Body of pancreas (tissue), 4 donors: ENCODE measurements at places on chromosomes 6 and 20. TPM values are rescaled to one million over a fixed set of nuclear protein-coding genes. Genes with fewer than 3 reads are reported as not detected.

DNA sequence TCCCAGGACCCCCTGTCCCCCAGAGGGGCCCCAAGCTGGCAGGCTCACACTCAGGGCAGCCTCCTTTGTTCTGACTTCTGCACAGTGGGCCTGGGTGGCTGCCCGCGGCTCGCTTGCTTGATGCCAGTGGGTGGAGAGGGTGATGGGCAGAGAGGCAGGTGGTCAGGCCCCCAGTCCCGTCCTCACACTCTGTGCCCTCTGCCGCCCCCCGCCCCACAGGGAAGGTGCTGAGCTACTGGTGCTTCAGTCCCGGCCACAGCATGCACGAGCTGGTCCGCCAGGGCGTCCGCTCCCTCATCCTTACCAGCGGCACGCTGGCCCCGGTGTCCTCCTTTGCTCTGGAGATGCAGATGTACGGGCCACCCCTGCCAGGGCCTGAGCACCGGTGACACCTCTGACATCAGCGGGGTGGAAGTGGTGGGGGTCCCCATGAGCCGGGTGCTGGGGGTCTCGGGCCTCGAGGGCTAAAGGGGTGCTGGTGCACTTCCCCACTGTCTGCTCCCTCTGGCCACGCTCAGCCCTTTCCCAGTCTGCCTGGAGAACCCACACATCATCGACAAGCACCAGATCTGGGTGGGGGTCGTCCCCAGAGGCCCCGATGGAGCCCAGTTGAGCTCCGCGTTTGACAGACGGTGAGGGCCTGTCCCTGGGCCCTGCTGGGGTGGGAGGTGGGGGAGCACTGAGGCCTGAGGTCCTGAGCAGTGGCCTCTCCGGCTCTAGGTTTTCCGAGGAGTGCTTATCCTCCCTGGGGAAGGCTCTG, 8.9 kb upstream of the TNFRSF6B start:
- no peak for DNase-seq
- no peaks in the 10 kb centered on the region for H3K27me3 ChIP-seq
- no peaks in the 10 kb centered on the region for H3K36me3 ChIP-seq
- peak overlapping the region; percentile 73 for H3K27ac ChIP-seq

- H3K4me3 ChIP-seq: no peak overlapping the region
- H3K27ac ChIP-seq: no peak overlapping the region
- no peaks in the 10 kb centered on the region for H3K4me1 ChIP-seq
- H3K36me3 ChIP-seq: no peaks in the 10 kb centered on the region
- H3K27me3 ChIP-seq: no peaks in the 10 kb centered on the region
Measured at GRCh38 chr6:142705054-142705453, 239.9 kb downstream of the HIVEP2 start.

- H3K4me1 ChIP-seq: peaks cover 12% of the 10 kb centered on the region
- H3K27me3 ChIP-seq: peaks cover 5% of the 10 kb centered on the region
- DNase-seq: no peak
- no peak overlapping the region for H3K27ac ChIP-seq
- H3K36me3 ChIP-seq: no peaks in the 10 kb centered on the region
Measured at GRCh38 chr20:1224205-1224890, 1.5 kb upstream of the RAD21L1 start.

GRCh38 chr6:123276546-123276980, 280.5 kb downstream of the CLVS2 start:
- peaks cover 8% of the 10 kb centered on the region for H3K4me1 ChIP-seq
- no peak for DNase-seq
- H3K4me3 ChIP-seq: no peak overlapping the region
- H3K27me3 ChIP-seq: no peaks in the 10 kb centered on the region
- no peak overlapping the region for H3K27ac ChIP-seq
- H3K36me3 ChIP-seq: no peaks in the 10 kb centered on the region

DNA sequence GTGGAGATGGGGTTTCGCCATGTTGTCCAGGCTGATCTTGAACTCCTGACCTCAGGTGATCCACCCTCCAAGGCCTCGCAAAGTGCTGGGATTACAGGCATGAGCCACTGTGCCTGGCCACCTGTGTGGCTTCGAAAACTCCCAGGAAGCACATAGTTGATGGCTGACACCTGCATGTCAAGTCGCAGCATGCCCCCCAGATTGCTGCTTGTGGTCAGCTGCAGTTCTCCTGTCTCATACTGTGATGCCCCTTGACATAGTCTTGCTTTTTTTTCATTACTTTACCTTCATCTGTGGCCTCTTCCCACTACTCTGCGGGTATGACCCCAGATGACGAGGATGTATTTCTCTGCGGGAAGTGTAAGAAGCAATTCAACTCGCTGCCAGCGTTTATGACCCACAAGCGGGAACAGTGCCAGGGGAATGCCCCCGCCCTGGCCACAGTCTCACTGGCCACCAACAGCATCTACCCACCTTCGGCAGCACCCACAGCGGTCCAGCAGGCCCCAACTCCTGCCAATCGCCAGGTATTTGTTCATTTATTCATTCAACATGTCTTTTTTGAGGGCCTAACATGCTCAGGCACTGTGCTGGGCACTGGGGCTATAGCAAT, 13.1 kb downstream of the ZNF341 start:
- H3K27me3 ChIP-seq: no peaks in the 10 kb centered on the region
- DNase-seq: no peak
- no peak overlapping the region for H3K27ac ChIP-seq
- H3K36me3 ChIP-seq: no peaks in the 10 kb centered on the region

DNA sequence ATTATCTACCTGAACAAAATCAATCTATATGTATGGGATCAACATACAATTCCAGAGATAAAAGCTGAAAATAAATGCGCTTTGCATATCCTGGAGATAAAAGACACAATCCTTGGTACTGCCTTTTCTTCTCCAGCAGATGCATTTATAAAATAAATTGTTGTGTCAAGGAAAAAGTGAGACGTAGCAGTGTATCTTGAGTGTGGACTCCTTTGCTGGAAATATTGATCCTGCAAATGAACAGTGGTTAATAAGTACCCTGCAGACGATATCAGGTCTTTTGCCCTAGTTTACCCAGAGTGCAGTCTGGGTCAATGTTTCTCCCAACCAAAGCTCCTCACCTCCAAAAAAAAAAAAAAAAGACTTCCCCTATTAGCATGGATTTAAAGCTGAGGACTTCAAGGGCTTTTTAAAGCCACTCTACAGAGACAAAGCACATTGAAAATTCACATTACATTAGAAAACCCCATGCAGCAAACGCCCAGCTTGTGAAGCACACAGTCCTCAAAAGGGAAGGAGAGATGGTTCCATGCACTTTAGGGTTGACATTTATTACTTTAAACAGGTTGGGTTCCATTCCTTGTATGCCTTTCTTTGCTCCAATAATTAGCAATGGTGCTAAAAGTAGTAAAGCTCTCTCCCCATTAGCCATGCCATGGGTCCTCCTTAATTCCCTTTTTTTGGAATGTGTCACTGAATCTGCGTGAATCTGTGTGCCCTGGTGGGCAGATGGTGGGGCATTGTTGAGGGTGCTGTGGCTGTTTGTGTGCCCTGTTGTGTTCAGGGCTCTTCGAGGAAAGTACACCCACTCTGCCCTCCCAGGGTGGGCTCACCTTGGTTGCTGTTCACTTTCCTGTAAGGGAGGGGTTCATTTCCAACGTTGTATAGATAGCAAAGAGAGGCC, 21.1 kb downstream of the FOXA2 start:
- DNase-seq: no peak
- H3K36me3 ChIP-seq: no peaks in the 10 kb centered on the region
- H3K27ac ChIP-seq: peak overlapping the region; percentile 4
- no peak overlapping the region for H3K4me3 ChIP-seq
- no peaks in the 10 kb centered on the region for H3K27me3 ChIP-seq
- peaks cover 47% of the 10 kb centered on the region for H3K4me1 ChIP-seq

- H3K4me3 ChIP-seq: no peak overlapping the region
- no peak for DNase-seq
- no peak overlapping the region for H3K27ac ChIP-seq
Measured at GRCh38 chr20:62964700-62965099, 12.2 kb downstream of the SLC17A9 start.

- H3K27ac ChIP-seq: no peak overlapping the region
- H3K36me3 ChIP-seq: peaks cover 18% of the 10 kb centered on the region
- DNase-seq: no peak
- no peak overlapping the region for H3K4me3 ChIP-seq
Measured at GRCh38 chr20:21353236-21353635, 44.1 kb downstream of the NKX2-4 start.

- H3K36me3 ChIP-seq: no peaks in the 10 kb centered on the region
- H3K27ac ChIP-seq: no peak overlapping the region
- no peaks in the 10 kb centered on the region for H3K4me1 ChIP-seq
- no peaks in the 10 kb centered on the region for H3K27me3 ChIP-seq
- H3K4me3 ChIP-seq: no peak overlapping the region
- no peak for DNase-seq
Measured at GRCh38 chr6:41974281-41974825, 32.7 kb upstream of the CCND3 start.

ACSS1 gene
- total RNA-seq: 83.8 TPM

NKAPL gene
- 0.52 TPM for total RNA-seq
